Activated T-helper 1 cell treated with anti-CD3 and anti-CD28 coated beads, Interleukin-12 subunit alpha, Interleukin-12 subunit beta, Interleukin-2, Interleukin-4 antibody, amounts not matched to agents 30 ng/mL and 10 ng/mL and 1 ng/mL, durations not matched to agents 14 hours and 24 hours and 36 hours (primary cell): ENCODE measurements at places on chromosomes 7 and 10. TPM values are rescaled to one million over a fixed set of nuclear protein-coding genes. Genes with fewer than 3 reads are reported as not detected.

Gene CALHM3
- total RNA-seq, result not detected in 2 replicates

DNA sequence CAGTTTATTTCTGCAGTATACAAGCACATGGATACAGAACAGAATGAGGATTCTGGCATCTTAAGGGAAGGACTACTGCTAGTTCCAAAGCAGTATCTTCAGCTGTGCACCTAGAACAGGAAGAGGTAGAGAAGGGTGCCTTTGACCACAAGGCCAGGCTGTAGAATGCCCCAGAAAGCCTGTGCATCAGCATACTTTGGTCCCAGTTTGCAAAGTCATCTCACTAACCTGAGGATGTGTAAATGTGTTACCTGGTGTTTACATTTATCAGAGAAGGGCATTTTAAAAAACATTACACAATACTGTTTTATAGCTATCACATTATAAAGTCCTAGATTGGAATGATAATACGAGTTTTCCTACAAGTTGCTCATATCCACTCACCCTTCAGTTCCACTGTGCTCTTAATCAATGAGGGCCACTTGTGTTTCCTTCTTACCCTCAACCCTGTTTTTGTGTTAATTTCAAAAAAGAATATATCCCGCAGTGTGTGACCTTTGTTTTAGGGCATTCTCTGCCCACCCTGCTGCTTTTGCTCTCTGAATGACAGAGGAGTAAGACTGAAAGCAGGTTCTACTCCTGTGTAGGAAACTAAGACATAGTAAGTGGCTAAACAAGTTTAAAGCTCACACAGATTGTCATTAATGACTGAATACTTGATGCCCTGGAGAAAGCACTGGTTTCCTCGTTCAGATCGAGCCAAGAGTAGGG, 3.4 kb downstream of the SLC35G1 start:
- peaks cover 40% of the 10 kb centered on the region for H3K4me1 ChIP-seq
- no peak overlapping the region for H3K4me3 ChIP-seq

- no peak overlapping the region for H3K27ac ChIP-seq
- H3K4me3 ChIP-seq, result no peak overlapping the region
- H3K36me3 ChIP-seq, result no peaks in the 10 kb centered on the region
- H3K27me3 ChIP-seq, result peaks cover 8% of the 10 kb centered on the region
Observed at GRCh38 chr7:22231806-22232205, 125.1 kb downstream of the RAPGEF5 start.

- peaks cover 26% of the 10 kb centered on the region for H3K36me3 ChIP-seq
- no peaks in the 10 kb centered on the region for H3K27me3 ChIP-seq
- no peak overlapping the region for H3K4me3 ChIP-seq
- H3K4me1 ChIP-seq, result peaks cover 66% of the 10 kb centered on the region
Observed at GRCh38 chr10:27529010-27529783, 25.1 kb downstream of the RAB18 start.

DNA sequence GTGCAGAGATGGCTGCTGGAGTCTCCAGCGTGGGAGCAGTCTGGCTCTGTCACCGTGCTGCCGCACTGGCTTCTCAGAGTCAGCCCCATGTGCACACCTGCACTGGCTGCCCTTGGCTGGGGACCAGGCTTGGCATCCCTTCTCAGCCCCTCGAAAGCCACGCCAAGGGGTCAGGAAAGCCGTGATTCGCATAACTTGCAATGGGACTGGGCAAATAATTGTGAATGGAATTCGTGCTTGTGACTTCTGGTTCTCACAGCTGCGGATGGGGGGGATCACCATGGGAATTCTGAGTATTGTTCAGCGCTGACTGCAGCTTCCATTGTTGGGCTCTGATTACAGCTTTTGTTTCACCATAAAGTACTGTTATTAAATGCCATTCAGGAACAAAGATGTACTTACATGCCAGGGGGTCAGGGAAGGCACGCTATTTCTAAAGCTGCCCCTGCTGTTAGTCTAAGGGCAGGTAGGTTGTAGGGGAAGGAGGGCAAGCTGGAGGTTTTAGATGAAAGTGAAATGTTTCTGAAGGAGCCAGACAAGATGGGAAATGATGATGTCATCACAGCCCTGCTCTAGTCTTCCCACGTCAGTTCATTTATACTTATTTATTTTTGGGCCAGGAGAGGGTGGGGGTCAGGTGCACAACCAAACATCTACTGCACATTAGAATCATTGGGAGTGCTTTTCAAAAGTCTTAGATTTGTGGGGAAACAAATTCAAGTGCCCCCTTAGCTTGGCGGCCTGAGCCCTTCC, 5.8 kb upstream of the PLEKHA1 start:
- no peak for DNase-seq
- no peak overlapping the region for H3K27ac ChIP-seq
- peaks cover 45% of the 10 kb centered on the region for H3K27me3 ChIP-seq
- no peak overlapping the region for H3K4me3 ChIP-seq

DNA sequence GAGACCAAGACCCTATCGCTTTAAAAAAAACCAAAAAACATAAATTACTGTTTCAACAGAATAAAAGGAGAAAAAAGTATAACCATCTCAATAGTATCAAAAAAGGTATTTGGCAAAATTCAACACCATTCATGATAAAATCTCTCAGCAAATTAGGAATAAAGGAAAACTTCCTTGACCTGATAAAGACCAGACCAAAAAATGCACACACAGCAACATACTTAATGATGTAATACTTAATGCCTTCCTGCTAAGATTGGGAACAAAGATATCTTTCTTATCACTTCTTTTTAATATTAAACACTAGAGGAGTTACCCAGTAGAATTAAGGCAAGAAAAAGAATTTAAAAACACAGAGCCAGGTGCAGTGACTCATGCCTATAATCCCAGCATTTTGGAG, 79.3 kb downstream of the CNOT4 start:
- no peak overlapping the region for H3K4me3 ChIP-seq
- no peak for DNase-seq
- H3K27ac ChIP-seq, result no peak overlapping the region
- H3K4me1 ChIP-seq, result peaks cover 13% of the 10 kb centered on the region

Gene CXCL12
- total RNA-seq, result not detected in 2 replicates

Gene EGR2
- total RNA-seq, result 268 and 282 TPM in 2 replicates

GRCh38 chr7:81501220-81501619, 268.6 kb downstream of the HGF start:
- H3K4me3 ChIP-seq, result no peak overlapping the region
- no peak overlapping the region for H3K27ac ChIP-seq
- H3K36me3 ChIP-seq, result no peaks in the 10 kb centered on the region
- no peaks in the 10 kb centered on the region for H3K27me3 ChIP-seq
- no peak for DNase-seq

Gene GPR26
- total RNA-seq, result not detected in 2 replicates

GRCh38 chr7:155122831-155123230, 52.7 kb downstream of the HTR5A start:
- H3K27ac ChIP-seq, result no peak overlapping the region
- H3K36me3 ChIP-seq, result no peaks in the 10 kb centered on the region
- DNase-seq, result no peak
- H3K27me3 ChIP-seq, result peaks cover 3% of the 10 kb centered on the region
- no peak overlapping the region for H3K4me3 ChIP-seq

Gene PTN
- not detected in 2 replicates for total RNA-seq

GRCh38 chr10:124122211-124122610, 28.8 kb upstream of the CHST15 start:
- no peak overlapping the region for H3K27ac ChIP-seq
- H3K36me3 ChIP-seq, result no peaks in the 10 kb centered on the region
- no peaks in the 10 kb centered on the region for H3K4me1 ChIP-seq
- H3K27me3 ChIP-seq, result no peaks in the 10 kb centered on the region
- H3K4me3 ChIP-seq, result no peak overlapping the region
- no peak for DNase-seq

DNA sequence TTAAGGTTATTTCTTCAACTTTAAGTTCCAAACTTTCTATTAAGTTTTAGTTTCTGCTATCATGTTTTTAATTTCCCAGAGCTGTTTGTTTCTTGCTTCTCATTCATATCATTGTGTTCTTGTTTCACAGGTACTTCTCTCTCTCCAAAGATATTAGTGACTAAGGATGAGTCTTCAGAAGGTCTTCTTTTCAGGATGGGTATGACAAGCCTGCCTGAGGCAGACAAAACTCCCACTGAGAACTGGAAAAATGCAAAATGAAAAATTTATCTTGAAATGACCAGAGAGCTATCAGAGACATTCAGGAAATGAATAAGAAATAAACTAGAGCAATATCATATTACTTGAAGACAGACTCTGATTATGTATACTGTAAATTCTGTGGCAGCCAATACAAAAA, 110.8 kb upstream of the EGFR start:
- no peak overlapping the region for H3K4me3 ChIP-seq
- no peaks in the 10 kb centered on the region for H3K27me3 ChIP-seq
- H3K4me1 ChIP-seq, result no peaks in the 10 kb centered on the region

GRCh38 chr10:119654540-119654939, 3.4 kb downstream of the BAG3 start:
- DNase-seq, result no peak
- peaks cover 14% of the 10 kb centered on the region for H3K36me3 ChIP-seq

Gene ZPBP
- not detected in 2 replicates for total RNA-seq

DNA sequence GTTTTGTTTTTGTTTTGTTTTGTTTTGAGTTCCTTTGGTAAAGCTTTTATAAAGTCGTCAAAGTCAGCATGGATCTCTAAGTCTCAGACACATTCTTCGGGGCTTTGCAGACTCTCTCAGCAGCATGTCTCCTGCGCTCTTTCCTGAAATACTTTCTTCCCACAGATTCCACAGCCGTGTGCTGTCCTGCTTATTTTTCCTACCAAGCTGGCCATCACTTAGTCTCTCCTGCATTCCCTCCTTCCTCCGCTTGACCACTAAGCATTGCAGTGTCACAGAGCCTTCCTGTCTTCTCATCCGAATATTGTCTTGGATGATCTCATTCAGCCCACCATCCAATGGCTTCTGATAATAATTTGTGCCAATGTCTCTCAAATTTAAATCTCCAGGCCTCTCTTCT, 434.3 kb upstream of the C7orf33 start:
- H3K27me3 ChIP-seq, result no peaks in the 10 kb centered on the region
- DNase-seq, result no peak
- no peaks in the 10 kb centered on the region for H3K4me1 ChIP-seq
- H3K4me3 ChIP-seq, result no peak overlapping the region
- no peak overlapping the region for H3K27ac ChIP-seq

Gene CPN1
- total RNA-seq, result not detected in 2 replicates

DNA sequence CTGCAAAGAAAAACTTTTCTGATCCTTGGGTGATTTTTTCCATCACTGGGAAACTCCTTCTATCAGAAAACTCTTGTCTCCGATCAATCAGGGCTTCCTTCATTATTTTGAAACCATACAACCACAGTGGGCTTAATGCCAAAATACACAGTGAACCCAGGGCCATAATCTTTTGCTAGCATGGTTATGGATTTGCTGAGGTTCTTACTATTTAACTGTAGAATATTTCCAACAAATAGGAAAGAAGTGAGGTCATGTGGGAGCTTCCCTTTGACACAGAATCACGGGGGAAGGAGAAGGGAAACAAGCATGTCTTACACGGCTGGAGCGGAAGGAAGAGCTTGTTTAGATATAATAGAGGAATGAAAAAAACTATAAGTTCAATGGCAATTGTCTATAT, 1241.7 kb downstream of the REEP3 start:
- no peak for DNase-seq
- no peak overlapping the region for H3K4me3 ChIP-seq
- H3K27ac ChIP-seq, result no peak overlapping the region

GRCh38 chr10:4473977-4474376, 352.0 kb upstream of the AKR1E2 start:
- peaks cover 32% of the 10 kb centered on the region for H3K4me1 ChIP-seq
- H3K4me3 ChIP-seq, result no peak overlapping the region
- no peak for DNase-seq
- H3K27me3 ChIP-seq, result peaks cover 11% of the 10 kb centered on the region
- no peaks in the 10 kb centered on the region for H3K36me3 ChIP-seq

DNA sequence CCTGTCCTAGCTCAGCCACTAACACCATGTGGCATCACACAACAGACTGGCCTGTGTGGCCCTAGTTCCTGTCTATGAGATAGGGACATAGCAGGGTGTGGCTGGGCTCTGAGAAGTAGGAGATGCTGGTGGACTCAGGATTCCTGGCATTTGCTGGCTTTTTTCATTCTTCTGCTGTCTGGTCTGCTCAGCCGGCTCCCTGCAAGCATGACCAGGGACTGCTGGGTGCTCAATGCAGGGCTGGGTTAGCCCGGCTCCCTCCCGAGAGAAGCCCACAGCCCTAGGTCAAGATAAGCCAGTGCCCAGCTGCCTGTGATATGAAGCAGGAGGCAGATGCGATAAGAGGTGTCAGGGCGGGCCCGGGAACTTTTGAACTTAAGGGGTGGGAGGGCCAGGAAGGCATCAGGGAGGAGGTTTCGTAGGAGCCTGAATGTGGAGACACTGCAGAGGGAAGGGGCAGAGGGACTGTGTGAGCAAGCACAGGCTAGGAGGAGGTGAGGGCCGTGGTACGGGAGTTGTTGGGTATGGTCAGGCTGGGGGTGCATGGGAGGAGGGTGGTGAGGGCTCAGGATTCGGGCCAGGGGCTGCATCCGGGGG, 3.5 kb downstream of the AQP1 start:
- no peak overlapping the region for H3K27ac ChIP-seq
- H3K4me1 ChIP-seq, result no peaks in the 10 kb centered on the region
- H3K36me3 ChIP-seq, result no peaks in the 10 kb centered on the region
- no peak overlapping the region for H3K4me3 ChIP-seq
- DNase-seq, result no peak

GRCh38 chr10:116691635-116692034, 50.7 kb downstream of the HSPA12A start:
- no peak for DNase-seq
- H3K4me1 ChIP-seq, result no peaks in the 10 kb centered on the region
- H3K27ac ChIP-seq, result no peak overlapping the region
- H3K27me3 ChIP-seq, result peaks cover 5% of the 10 kb centered on the region

Gene RNLS
- 2.0 and 2.5 TPM in 2 replicates for total RNA-seq

DNA sequence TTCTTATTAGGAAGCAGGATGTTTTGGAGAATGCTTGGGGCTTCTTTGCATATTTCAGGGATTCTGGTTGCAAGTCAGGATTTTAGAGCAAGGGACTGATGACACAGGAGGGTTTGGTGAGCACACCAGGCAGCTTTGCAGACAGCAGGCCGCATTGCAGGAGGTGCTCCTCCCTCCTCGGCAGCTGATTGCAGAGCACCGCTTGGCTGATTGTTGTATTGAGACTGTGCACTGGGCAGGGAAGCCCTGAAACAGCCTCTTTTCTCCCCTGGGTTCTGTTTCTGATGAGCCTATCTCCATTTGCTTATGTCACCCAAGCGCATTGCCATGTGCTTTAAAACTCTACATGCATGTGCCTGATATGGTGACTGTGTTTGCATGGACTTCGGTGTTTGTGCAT, 769.6 kb downstream of the GRID1 start:
- no peak overlapping the region for H3K27ac ChIP-seq
- H3K27me3 ChIP-seq, result peaks cover 3% of the 10 kb centered on the region
- no peaks in the 10 kb centered on the region for H3K36me3 ChIP-seq
- H3K4me3 ChIP-seq, result no peak overlapping the region
- DNase-seq, result no peak

Gene ERVW-1
- total RNA-seq, result not detected in 2 replicates
